Fibroblast of villous mesenchyme (primary cell): ENCODE measurements at places on chromosomes 16 and 17.
A peak's percentile ranks its signal among the peaks of the same experiment; 100 is the strongest.

GRCh38 chr16:20881503-20881878, 18.7 kb downstream of the DCUN1D3 start:
- DNase-seq: no peak

DNA sequence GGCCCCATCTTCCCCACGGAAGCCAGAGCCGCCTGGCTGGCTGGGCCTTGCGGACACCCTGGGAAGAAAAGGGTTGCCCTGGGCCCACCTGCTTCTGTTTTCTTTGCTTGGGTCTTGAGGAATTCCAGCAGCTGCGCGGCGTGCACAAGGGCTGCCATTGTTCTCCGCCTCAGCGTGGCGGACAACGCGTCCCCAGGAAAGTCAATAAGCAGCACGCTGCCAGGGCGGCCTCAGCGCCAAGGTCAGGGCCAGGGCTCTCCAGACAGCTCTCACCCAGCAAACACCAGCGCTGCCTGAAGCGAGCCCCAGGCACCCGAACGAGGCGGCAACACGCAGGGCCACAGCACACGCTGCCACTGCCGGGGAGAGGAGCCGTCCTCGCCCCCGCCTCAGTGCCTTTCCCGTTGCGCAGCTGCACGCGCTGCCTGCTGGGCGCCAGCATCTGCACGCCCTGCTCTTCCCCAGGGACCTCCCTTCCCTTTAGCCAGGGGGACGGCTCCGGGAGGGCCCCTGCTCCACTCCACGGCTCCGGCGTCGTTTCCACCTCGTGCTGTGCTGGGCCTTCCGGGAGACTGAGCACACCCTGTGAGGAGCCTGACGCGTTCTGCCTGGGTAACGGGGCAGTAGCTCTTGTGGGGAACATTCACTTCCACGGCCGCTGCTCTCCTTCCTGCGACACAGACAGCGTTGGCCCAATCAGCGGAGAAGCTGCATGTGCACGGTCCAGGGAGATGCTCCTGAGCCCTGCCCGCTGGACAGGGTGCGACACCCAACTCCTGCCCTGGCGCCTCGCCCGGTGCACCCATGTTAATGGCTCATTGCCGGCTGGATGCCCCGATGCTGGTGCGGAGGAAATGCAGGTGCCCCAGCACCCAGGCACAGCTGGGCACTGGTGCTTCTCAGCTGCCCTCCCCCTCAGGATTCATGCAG, 57.8 kb downstream of the LMF1 start:
- no peak for DNase-seq

DNA sequence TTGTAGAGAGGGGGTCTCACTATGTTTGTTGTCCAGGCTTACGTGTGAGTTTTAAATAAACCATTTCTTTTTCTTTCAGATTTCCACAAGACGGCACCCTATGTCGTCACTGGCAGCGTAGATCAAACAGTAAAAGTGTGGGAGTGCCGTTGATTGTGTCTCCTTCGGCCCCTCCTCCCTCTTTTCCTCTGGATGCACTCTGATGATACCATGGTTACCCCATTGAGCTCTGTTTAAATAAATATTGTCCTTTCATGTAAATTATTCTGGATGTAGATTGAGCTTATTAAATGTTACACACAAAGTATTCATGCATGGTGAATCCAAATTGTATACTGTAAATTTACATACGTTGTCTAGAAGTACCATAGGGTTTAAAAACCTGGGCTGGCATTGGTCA, 29.9 kb downstream of the CLUH start:
- DNase-seq: no peak

GRCh38 chr17:4558347-4558971, 1.9 kb downstream of the GGT6 start:
- no peak for DNase-seq

DNA sequence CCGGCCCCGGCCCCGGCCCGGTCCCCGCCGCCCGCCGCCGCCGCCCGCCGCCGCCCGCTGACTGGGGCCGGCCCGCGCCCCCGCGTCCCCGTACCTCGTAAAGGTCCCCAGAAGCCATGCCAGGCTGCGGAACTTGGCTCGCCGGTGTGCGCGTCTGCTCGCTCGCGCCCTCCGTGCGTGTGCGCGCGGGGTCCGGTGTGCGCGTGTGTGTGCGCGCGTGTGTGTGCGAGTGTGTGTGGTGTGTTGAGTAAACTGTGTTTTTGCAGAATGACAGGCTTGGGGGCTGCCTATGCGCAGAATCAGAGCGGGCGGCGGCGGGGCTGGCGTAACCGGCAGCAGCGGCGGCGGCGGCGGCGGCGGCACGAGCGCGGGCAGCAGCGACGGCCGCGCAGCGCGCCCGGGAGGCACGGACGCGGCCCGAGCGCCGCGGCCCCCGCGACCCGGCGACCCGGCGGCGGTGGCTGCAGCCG, 307 bp downstream of the CDYL2 start:
- DNase-seq: peak; percentile 52

- peak; percentile 77 for DNase-seq
These were observed 34.0 kb downstream of the NEUROD2 start for GRCh38 chr17:39573447-39574298.

DNA sequence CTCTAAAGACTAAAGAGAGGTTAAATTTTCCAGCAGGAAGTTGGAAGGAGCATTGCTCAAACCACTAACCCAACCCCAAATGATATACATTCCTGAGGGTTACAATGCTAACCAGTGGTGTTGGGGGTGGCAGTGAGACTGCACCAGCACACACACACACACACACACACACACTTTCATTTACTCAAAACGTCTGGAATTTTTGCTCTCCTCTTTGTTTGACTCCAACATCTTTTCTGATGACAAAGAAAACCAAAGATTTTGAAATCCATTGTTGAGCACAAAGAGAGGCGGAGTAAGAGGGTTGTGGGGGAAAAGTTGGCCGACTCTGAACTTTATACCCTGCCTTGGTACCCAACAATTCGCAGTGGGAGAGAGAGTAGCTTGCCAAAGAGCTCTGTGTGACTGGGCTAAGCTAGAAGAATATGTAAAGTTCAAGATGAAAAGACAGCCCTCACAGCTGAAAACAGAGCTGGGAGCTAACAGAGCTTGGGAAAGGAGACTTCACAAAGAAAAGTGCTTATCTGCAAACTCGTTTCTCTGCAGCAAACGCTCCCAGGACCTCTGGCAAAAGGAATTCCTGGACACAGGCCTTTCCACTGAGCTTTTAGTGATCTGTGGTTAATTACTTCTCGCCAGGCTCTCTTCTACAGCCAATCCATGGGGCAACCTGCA, 426.0 kb upstream of the CDH11 start:
- DNase-seq: peak; percentile 92

GRCh38 chr16:54655121-54655590, 275.5 kb upstream of the IRX5 start:
- no peak for DNase-seq

DNA sequence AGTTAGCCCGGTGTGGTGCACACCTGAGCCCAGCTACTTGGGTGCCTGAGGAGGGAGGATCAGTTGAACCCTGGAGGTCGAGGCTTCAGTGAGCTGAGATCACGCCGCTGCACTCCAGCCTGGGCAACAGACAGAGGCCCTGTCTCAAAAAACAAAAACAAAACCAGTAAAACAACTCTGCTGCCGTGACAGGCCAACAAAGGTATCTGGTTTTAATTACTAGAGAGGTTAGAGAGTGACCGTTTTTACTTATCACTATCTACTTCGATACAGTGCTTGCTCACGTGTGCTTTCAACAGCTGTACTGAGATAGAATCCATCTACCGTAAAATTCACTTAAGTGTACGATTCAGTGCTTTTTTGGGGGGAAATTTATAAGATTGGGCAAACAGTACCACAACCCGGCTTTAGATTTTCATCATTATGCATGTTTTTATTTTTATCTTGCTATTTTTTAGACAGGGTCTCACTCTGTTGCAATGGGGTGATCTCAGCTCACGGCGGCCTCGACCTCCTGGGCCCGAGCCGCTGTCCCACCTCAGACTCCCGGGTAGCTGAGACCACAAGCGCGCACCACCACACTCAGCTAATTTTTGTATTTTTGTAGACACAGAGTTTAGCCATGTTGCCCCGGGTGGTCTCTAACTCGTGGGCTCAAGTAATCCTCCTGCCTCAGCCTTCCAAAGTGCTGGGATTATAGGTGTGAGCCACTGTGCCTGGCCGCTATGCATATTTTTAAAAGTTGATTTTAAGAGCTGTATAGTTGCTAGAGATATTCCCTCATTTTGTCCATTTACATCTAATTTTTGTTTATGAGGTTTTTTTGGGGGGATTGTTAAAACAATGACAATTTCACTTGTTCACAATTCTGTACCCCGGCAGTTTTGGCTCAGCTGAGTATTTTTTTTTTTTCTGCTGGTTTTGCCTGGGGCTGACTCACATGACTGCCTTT, 30.9 kb downstream of the SERPINF1 start:
- DNase-seq: peak; percentile 32

DNA sequence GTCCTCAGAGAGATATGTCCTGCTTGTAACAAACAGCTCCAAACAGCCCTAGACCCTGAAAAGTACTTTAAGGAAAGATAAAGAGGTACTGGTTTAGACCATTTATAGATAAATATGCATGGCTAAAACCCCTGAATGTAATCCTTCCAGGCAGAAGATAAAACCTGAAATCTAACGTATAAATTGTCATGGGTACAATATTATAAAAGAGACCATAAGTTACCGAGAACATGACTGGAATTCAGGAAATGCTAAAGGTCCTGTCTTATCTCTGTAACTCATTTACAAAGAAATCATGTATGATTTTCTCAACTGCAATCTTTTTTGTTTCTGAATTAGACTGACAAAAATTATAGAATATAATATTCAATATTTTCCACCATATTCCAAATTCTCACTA, 9.2 kb upstream of the KANSL1 start:
- no peak for DNase-seq

GRCh38 chr16:10069374-10069773, 112.9 kb downstream of the GRIN2A start:
- no peak for DNase-seq
